Activated CD8-positive, alpha-beta T cell treated with anti-CD3 and anti-CD28 coated beads, Interleukin-2, amount 10 ng/mL, durations not matched to agents 7 days and 5 days (primary cell): ENCODE measurements at places on chromosomes 12 and 14.

DNA sequence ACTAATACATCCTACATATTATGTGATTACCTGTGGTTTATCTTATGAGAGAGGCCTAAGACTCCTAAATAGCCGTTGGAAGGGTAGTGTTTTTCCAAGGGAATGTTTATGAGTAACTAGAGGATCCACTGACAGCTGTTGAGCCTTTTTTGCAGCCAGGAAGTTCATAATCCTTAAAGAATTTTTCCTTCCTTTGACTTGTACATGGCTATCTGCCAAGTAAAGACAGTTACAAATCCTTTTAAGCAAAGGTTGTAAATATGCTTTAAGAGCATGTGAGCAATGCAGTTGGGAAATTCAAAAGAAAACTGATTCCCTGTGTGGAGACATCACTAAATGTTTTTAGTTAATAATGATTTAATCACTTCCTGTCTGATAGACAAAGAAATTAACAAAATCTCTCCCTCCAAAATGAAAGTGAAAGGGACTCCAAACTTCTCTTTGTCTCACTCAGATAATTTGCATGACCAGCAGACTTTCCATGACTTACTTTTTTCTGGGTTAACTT, 333.8 kb downstream of the PDZRN4 start:
- H3K4me1 ChIP-seq: peaks cover 4% of the 10 kb centered on the region
- H3K27me3 ChIP-seq: no peaks in the 10 kb centered on the region
- no peak overlapping the region for H3K27ac ChIP-seq
- H3K4me3 ChIP-seq: peak overlapping the region; percentile 4
- DNase-seq: no peak

- DNase-seq: no peak
- H3K4me1 ChIP-seq: peaks cover 19% of the 10 kb centered on the region
- peaks cover 7% of the 10 kb centered on the region for H3K27me3 ChIP-seq
- no peak overlapping the region for H3K27ac ChIP-seq
Measured at GRCh38 chr14:65173973-65174693, 71.8 kb upstream of the MAX start.

DNA sequence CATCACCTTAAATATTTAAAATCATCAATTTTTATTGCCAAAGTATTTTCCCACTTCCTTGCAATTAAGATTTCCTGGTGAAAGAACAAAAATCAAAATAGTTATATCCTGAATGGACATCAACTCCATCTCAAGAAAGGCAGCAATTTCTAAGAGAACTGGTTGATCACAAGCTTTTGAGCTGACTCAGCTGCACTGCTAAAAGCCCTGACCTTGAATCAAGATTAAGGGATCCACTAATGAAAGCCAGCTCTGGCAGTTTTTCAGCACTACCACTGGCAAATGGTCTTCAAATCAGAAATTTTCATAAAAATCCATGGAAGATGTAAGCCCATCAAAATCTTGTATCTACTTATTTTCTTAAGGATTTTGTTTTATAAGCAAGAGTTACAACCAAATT, 123.4 kb downstream of the SLC6A15 start:
- no peak for DNase-seq
- no peaks in the 10 kb centered on the region for H3K4me1 ChIP-seq
- H3K27ac ChIP-seq: no peak overlapping the region
- H3K4me3 ChIP-seq: no peak overlapping the region

- H3K4me3 ChIP-seq: no peak overlapping the region
- peaks cover 22% of the 10 kb centered on the region for H3K4me1 ChIP-seq
- no peaks in the 10 kb centered on the region for H3K36me3 ChIP-seq
- DNase-seq: no peak
- H3K27me3 ChIP-seq: peaks cover 3% of the 10 kb centered on the region
Measured at GRCh38 chr12:116389990-116390389, 112.5 kb upstream of the MED13L start.

DNA sequence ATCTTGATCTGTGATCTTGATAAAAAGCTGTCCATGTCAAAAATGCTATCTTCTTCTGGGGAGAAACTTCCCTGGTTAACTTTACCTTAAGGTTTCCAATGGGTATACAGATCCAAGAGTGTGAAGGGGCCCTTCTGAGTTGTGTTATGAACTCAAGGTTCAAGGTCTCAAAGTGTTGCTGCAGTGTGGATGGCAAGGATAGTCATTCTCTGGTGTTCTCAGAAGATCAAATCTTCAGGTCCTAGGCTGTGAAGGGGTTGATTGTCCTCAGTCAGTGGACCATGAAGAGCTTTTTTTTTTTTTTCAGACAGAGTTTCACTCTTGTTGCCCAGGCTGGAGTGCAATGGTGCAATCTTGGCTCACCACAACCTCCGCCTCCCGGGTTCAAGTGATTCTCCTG, 114.4 kb downstream of the SPTSSA start:
- no peak overlapping the region for H3K27ac ChIP-seq
- H3K27me3 ChIP-seq: no peaks in the 10 kb centered on the region
- no peaks in the 10 kb centered on the region for H3K36me3 ChIP-seq
- DNase-seq: peak; percentile 28

- no peak overlapping the region for H3K4me3 ChIP-seq
- no peaks in the 10 kb centered on the region for H3K36me3 ChIP-seq
- H3K27me3 ChIP-seq: peaks cover 2% of the 10 kb centered on the region
- H3K27ac ChIP-seq: no peak overlapping the region
- DNase-seq: no peak
Measured at GRCh38 chr12:93080452-93080851, 151.4 kb upstream of the EEA1 start.

GRCh38 chr12:111792155-111792855, 25.6 kb downstream of the ALDH2 start:
- no peaks in the 10 kb centered on the region for H3K27me3 ChIP-seq
- no peaks in the 10 kb centered on the region for H3K4me1 ChIP-seq
- no peaks in the 10 kb centered on the region for H3K36me3 ChIP-seq
- H3K4me3 ChIP-seq: no peak overlapping the region
- DNase-seq: no peak
